NCI-H1417 treated with DMSO at 0.1 percent for 48 hours (cell line): ENCODE measurements at places on chromosomes 3 and 15.

DNA sequence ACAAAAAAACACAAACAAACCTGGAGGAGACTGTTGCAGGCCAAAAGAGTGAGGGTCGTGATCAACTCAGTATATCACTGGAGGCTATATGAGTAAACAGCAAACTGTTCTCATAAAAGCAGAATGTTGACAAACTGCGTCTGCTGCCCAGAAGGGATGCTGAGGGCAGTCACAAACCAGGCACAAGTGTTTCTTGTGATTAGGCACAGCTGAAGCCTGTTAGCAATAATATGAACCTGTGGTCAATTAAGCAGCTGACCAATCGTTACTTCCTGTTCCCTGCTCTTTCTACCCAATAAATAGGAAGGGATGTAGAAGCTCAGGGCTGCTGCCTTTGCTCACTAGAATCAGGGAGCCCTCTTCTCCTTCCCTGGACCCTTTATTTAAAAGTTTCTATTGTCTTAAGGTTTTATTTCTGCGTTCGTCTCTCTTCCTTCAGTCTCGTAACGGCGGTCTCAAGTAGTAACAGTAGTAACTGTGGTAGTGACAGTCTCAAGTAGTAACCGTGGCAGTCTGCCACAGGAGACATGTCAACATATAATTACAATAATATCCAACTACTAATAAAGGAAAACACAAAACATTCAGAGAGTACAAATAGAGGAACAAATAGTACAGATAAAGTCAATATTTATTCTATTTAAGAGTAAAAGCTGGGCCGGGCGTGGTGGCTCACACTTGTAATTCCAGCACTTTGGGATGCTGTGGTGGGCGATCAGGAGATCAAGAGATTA lies 698.4 kb upstream of the CCDC54 start:
- DNase-seq = peak; percentile 14

GRCh38 chr3:130755666-130756065 lies 9.0 kb upstream of the PIK3R4 start:
- DNase-seq = no peak

DNA sequence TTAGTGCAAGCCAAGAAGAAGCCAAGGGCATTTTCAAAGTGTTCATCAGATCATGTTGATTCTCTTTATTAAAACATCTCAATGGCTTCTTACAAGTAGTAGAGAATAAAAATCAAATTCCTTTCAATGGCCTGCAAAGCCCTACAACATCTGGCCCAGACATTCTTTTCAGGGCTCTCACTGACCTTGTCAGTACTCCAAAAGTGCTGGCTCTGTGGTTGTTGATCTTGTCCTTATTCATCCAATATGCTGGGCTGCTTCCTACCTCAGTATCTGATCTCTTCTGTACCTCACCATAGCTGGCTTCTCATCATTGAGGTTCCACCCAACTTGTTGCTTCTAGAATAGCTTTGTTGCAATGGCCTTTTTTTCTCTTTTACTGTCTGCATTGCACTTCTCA lies 74.0 kb upstream of the SAMMSON start:
- DNase-seq = no peak

DNA sequence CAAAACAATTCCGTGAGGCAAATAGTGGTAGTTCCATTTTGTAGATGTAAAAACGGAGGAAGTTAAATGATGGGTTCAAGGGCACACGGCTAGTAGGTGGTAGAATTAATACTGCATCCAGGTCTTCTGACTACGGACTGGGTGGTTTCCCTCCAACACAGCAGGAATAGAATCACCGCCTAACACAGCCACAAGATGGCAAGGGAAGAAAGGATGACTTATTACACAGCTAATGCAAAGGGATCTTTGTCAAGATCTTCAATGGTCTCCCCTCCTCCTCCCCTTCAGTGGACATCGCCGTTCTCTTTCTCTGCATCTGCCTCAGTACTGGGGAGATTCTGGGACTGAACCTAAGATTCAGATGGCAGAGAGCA lies 524 bp upstream of the TOPBP1 start:
- DNase-seq = peak; percentile 33

DNA sequence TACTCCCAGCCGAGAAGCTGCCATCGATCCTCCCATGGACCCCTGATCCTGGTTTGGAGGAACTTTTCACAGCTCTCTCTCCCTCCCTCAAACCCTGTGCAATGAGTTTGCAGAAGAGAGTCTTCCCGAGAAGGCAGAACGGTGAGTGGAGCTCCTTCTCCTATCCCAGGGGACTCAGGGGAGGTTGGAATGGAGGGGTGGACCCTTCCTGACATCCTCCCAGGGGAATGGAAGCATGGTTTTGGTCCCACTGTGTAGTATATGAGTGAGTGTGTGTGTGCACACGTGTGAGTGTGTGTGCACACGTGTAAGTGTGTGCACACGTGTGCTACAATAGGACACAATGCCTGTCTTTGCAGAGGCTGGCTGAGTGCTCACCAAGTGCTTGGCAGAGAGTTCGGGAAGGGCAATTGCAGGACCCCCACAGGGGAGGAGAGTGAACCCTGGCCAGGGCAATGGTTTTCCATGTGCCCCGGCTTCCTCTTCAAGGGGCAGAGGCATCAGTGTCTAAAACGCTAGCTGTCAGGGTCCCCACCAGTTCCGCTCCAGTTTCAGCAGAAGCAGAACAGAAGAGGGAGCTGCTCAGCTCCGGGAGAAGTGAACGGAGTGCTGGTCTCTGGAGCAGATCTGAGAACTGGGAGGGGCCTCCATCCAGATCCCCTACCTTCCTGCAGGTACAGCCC lies 13.8 kb upstream of the IL16 start:
- no peak for DNase-seq

GRCh38 chr3:169564883-169565282 lies 98.6 kb downstream of the MECOM start:
- no peak for DNase-seq

DNA sequence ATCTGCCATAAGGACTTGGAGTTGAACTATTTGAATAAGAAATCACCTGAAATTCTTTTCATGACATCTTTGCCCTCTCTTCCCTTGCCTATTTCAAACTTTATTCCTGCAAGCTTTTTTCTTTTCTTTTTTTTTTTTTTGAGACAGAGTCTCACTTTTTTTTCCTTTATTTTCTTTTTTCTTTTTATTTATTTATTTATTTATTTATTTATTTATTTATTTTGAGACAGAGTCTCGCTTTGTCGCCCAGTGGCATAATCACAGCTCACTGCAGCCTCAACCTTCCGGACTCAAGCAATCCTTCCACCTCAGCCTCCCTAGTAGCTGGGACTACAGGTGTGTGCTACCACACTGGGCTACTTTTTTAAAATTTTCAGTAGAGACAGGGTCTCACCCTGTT lies 369.3 kb upstream of the ATP11B start:
- no peak for DNase-seq

GRCh38 chr3:149547954-149548668 lies 73.6 kb downstream of the TM4SF4 start:
- DNase-seq = no peak

GRCh38 chr3:21847005-21847404 lies 96.0 kb upstream of the ZNF385D start:
- DNase-seq = no peak
